ENCODE measurements at places on chromosomes 7 and 10.
A peak's percentile ranks its signal among the peaks of the same experiment; 100 is the strongest.

- H3K27ac ChIP-seq = no peak overlapping the region
- H3K27me3 ChIP-seq = no peaks in the 10 kb centered on the region
- no peaks in the 10 kb centered on the region for H3K36me3 ChIP-seq
Observed at GRCh38 chr10:7443036-7443435, 32.2 kb upstream of the SFMBT2 start.

- no peaks in the 10 kb centered on the region for H3K4me1 ChIP-seq
- DNase-seq = no peak
- H3K4me3 ChIP-seq = no peak overlapping the region
Observed at GRCh38 chr7:145327646-145328045, 491.8 kb upstream of the TPK1 start.

GRCh38 chr7:120395526-120396019 lies 122.6 kb downstream of the KCND2 start:
- no peak overlapping the region for H3K4me3 ChIP-seq
- no peaks in the 10 kb centered on the region for H3K4me1 ChIP-seq
- H3K36me3 ChIP-seq = no peaks in the 10 kb centered on the region
- no peaks in the 10 kb centered on the region for H3K27me3 ChIP-seq

GRCh38 chr7:112292162-112292561 lies 85.7 kb downstream of the ZNF277 start:
- H3K4me3 ChIP-seq = no peak overlapping the region
- no peaks in the 10 kb centered on the region for H3K36me3 ChIP-seq
- H3K27me3 ChIP-seq = no peaks in the 10 kb centered on the region
- no peak overlapping the region for H3K27ac ChIP-seq
- DNase-seq = no peak

DNA sequence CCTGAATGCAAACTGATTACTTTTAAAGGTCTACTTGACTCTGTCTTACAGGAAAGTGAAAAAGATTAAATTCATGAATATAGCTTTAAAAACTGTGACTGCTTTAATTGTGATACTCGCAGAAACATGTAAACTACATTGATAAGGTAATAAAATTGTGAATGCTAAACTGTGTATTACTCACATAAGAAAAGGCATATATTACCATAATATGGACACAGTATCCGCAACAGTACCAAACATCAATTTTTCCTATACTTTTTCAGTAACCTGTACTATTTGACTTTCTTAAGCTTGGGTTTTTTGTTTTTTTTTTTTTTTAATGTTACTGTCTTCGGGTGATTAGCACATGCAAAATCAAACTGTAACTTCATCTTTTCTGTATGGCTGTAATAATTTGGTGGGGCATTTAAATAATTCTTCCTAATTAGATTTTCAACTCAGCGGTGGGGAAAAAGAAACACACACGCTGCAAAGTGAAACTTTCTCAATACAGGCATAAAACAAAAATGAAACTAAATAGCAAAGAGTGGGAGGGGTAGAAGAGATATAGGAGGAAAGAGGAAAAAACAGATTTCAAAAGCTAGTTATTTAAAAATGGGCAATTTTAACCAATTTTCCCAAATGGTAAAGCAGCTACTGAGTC lies 23.2 kb downstream of the NT5C3A start:
- peaks cover 29% of the 10 kb centered on the region for H3K4me1 ChIP-seq
- no peak overlapping the region for H3K4me3 ChIP-seq
- no peaks in the 10 kb centered on the region for H3K27me3 ChIP-seq
- DNase-seq = no peak
- no peaks in the 10 kb centered on the region for H3K36me3 ChIP-seq
- H3K27ac ChIP-seq = no peak overlapping the region

DNA sequence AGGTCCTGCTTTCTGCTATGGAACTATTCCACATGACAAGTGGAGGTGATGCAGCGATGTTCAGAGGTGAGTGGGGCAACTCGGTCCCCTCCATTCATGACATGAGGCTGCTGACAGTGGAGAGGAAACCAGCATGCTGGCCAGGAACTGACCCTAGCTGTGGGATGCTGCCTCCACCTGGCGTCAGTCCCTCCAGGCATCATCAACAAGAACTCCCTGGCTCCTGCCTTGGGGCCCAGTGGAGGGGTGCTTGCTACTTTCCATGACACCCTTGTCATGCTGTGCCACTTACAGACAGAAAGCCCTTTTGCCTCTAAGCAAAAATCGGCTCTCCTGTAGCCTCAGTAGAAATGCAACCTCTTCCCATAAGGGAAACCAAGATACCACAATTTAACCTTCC lies 118.5 kb downstream of the LRRC18 start:
- H3K4me1 ChIP-seq = no peaks in the 10 kb centered on the region
- DNase-seq = no peak
- no peaks in the 10 kb centered on the region for H3K36me3 ChIP-seq
- peaks cover 14% of the 10 kb centered on the region for H3K27me3 ChIP-seq
- no peak overlapping the region for H3K4me3 ChIP-seq

GRCh38 chr10:61957806-61958205 lies 56.3 kb downstream of the ARID5B start:
- H3K36me3 ChIP-seq = no peaks in the 10 kb centered on the region
- H3K4me3 ChIP-seq = no peak overlapping the region
- no peak overlapping the region for H3K27ac ChIP-seq
- DNase-seq = no peak
- no peaks in the 10 kb centered on the region for H3K27me3 ChIP-seq
- H3K4me1 ChIP-seq = no peaks in the 10 kb centered on the region

DNA sequence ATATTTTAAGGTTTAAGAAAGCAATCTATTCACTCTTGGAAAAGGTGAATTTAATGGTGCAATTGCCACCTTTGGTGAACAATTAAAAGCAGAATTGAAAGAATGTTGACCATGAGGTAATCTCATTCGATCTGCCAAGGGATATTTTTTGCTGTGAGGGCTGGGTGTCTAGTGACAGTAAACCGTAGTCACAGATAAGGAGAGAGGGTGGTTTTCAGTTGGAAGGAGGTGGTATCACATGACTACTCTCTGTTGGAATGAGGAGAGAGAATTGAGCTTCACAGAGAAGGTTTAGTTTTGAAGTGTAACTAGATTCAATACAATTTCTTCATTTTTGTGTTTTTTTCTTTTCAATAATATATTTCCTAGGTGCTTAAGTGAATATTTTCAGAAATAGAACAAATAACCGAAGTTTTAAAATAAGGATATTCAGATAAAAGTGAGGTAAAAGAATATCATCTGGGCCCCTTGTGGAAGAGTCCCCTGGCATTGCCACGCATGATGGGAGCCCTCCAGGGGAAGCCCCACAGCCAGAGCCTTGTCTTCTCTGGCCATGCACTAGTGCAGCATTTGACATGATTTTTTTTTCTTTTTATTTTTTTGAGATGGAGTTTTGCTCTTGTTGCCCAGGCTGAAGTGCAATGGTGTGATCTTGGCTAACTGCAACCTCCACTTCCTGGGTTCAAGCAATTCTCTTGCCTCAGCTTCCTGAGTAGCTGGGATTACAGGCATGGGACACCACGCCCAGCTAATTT lies 73.4 kb downstream of the GPR141 start:
- H3K4me3 ChIP-seq = no peak overlapping the region
- DNase-seq = no peak
- no peaks in the 10 kb centered on the region for H3K36me3 ChIP-seq
- H3K27me3 ChIP-seq = no peaks in the 10 kb centered on the region

DNA sequence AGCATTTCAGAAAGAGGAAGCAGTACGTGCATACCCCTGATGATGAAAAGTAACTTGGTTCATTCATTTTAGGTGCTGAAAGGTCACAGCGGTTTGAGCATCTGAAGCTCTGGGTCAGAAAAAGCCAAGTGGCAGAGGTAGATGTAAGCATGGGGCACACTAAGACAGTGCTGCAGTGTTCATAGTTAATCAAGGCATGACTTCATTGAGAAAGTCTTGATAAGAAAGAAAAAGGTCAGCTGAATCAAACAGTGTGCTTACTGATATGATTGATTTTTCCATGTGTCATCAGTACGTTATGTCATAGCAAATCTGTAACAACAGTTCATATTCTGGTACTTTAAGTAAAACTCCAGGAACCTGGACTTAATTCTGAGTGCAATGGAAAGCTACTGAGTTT lies 107.7 kb upstream of the PCLO start:
- no peak overlapping the region for H3K4me3 ChIP-seq
- H3K4me1 ChIP-seq = no peaks in the 10 kb centered on the region
- H3K27me3 ChIP-seq = peaks cover 22% of the 10 kb centered on the region
- DNase-seq = peak; percentile 5
- H3K36me3 ChIP-seq = no peaks in the 10 kb centered on the region
- no peak overlapping the region for H3K27ac ChIP-seq

- no peaks in the 10 kb centered on the region for H3K27me3 ChIP-seq
- H3K4me3 ChIP-seq = no peak overlapping the region
- no peak overlapping the region for H3K27ac ChIP-seq
- no peak for DNase-seq
- peaks cover under 1% of the 10 kb centered on the region for H3K4me1 ChIP-seq
Observed at GRCh38 chr10:639001-639750, 50.3 kb downstream of the DIP2C start.

DNA sequence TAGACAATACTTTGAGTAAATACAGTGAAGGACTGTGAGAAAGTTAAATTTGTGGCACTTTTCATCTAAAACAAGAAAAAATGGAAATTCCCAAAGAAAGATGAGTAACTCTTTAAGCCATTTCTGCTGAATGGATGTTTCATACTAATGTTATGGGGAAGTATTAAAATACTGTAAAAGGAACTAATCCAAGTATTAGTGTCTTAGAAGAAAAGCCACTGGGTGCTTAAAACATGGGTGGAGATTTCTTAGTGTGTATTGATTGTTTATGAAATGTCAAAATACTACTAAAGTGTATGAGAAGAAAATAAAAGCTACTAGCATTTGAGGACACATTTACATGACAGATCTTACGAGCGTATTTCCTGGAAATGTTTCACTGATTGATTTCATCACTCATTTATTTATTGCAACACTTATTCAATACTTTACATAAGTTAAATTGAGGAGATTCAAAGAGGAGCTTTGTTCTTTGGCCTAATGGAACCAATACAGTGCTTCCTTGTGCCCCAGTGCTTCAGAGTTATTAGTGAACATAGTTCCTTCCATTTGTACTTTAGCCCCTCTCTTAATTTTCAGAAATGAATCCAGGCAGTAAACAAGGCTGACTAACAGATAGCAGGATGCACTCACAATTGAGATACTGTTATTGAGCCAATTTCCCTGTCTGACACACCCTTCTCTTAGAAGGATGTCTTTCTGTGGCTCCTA lies 155.5 kb upstream of the AHR start:
- H3K4me1 ChIP-seq = no peaks in the 10 kb centered on the region
- no peak overlapping the region for H3K27ac ChIP-seq
- DNase-seq = no peak
- no peaks in the 10 kb centered on the region for H3K27me3 ChIP-seq

DNA sequence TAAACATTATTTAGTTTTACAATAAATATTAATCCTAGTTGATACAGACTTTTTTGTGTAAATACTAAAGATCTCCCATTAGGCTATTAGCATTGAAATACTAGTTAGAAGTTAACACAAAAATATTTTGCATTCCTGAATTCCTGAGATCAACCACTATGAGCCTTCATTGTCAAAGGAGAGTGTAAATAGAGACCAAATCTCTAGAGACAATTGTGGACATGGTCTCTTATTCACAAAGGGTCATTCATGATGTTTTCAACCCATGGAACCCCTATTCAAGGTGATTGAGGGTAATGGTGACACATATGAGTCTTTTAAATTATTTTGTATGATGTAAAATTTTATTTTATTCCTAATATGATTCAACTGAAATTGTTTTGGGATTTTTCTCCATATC lies 1454.8 kb upstream of the LRRTM3 start:
- H3K4me3 ChIP-seq = no peak overlapping the region
- no peaks in the 10 kb centered on the region for H3K4me1 ChIP-seq
- H3K36me3 ChIP-seq = no peaks in the 10 kb centered on the region
- no peak for DNase-seq
- H3K27me3 ChIP-seq = no peaks in the 10 kb centered on the region

DNA sequence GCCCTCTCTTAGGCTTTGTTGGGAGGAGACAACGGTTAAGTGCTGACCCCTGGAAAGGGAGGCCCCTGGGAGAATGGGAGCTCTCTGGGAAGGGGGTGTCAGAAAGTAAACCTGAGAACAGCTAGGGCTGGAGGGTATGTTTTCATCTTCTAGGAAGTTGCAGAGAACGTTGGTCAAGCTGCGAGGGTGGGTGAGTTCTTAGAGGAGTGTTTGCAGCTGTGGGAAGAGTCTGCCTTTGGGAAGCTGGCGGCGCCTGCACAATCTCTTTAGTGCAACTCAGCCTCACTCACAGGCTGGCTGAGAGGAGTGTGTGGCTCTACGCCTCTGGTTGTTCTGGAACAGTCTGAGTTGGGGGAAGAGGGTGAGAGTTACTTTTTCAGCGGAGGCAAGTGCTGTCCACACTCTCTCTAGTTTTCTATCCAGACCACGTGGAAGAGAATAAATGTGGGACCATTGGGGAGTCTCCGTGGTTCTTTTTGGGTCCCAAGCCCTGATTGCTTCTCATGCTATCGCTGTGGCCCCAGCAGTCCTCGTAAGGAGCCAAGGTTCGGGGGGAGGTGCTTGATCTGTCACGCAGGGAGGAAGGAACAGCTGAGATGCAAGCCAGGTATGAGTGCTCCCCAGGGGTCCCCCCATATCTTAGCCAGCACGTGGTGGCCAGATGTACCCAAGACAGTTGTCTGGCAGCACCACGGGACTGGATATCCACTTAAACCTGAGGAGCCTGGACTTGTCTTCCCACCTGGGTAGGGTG lies 237.2 kb downstream of the BUB3 start:
- H3K36me3 ChIP-seq = no peaks in the 10 kb centered on the region
- H3K4me1 ChIP-seq = no peaks in the 10 kb centered on the region
- no peaks in the 10 kb centered on the region for H3K27me3 ChIP-seq
- peak; percentile 3 for DNase-seq
- no peak overlapping the region for H3K27ac ChIP-seq
- H3K4me3 ChIP-seq = no peak overlapping the region

DNA sequence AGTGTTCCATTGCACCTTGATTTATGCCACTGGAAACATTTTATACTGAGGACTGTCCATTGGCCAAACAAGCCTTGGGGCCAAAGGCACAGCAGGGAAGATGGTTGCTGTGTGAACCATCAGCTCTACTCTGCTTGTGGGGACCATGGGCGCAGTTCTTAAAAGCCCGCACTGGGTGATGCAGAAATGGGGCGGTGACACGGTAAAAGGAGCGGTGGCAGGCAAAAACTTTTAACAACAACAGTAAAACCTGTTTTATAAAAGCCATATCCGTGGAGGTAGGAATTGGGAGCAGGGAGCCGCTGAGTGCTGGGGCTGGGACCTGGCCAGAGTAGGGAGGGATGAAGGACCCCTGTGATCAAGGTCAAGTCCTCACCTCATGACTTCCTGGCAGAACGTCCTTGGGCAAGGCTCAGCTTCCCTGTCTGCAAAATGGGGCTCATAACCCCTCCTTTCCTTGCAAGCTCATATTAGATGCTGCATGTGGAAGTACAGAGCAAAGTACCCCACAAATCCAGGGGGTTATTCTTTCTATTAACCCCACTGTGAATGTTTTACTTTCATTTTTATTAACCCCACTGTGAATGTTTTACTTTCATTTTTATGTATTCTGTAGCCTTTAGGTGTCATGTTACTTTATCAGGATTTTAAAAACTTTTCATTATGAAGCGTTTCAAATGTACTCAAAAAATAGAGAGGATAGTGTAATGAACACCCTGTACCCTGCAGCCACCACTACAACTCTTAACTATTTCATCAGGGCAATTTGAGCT lies 78.3 kb downstream of the GRK5 start:
- no peaks in the 10 kb centered on the region for H3K36me3 ChIP-seq
- no peak overlapping the region for H3K27ac ChIP-seq
- H3K4me3 ChIP-seq = no peak overlapping the region
- peaks cover 15% of the 10 kb centered on the region for H3K4me1 ChIP-seq
- no peaks in the 10 kb centered on the region for H3K27me3 ChIP-seq

GRCh38 chr10:103772096-103772845 lies 83.1 kb downstream of the SH3PXD2A start:
- H3K4me1 ChIP-seq = peaks cover 17% of the 10 kb centered on the region
- H3K27ac ChIP-seq = peak overlapping the region; percentile 84
- no peaks in the 10 kb centered on the region for H3K36me3 ChIP-seq
- H3K4me3 ChIP-seq = peak overlapping the region; percentile 19
- H3K27me3 ChIP-seq = no peaks in the 10 kb centered on the region
